CD4-positive, alpha-beta T cell treated with Interferon gamma for 1 hour (primary cell): ENCODE measurements at places on chromosomes 3 and 15.

GRCh38 chr3:13262493-13263211 lies 157.5 kb downstream of the NUP210 start:
- no peak for DNase-seq

DNA sequence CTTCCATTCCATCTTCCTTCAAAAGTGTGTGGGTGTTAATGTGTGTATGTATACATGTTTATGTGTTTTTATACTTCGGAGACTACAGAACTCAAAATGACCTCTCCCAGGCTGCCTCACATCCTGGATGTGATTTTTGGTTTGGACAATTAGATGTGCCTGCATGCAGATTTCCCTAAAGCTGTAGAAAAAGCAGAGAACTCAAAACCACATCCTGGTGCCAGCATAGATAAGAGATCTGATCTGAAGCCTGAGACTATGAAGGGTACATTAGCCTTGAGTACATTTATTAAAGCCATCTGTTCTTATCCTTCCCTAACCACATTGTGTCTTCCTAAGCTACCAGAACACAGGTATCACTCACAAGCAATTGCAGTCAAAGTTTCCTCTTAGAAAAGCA lies 319.4 kb upstream of the RASGRP1 start:
- no peak for DNase-seq

- no peak for DNase-seq
These were observed 56.8 kb downstream of the PXYLP1 start for GRCh38 chr3:141288336-141288990.

DNA sequence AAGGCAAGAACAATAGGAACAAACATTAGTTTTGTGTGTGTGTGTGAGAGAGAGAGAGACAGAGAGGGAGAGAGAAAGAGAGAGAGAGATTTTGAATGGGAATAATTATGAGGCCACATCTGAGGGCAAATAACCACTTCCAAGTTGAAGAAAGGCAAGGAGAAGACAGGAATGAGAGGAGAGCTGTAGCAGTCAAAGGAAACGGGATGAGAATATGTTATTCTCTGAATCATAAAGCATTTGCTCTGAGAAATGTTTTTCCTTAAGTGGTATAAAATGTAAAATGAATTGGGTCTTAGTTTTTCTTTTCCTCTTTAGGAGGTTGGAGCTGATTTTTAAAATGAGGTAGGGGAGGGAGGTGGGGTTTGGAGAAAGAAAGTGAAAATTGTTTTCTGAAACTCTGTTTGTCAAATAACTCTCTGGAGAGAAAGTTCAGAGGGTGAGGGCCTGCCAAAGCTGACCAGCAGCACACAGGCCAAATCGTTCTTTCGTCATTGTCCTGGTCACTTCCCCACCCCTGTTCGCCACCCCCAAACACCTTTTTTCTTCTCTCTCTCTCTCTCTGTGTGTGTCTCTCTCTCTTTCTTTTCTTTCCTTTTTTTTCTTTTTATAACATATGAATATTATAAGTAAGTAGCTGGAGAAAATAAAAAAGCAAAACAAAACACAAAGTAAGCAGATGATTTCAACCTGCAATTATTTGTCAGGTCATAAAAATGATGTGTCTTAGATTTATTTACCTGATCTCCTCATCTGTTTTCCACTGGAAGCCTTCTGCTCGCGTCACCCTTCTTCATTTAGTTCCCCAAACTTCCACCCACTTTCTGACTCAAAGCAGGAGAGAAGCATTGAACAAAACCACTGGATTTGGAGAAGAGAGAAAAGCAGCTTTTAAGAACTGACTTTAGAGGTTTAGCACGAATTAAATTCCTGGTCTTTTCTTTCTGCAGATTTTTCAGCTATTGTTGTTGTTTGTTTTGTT lies 110.6 kb downstream of the LPP start:
- DNase-seq, result no peak

- DNase-seq, result peak; percentile 62
These were observed 220.8 kb upstream of the TPRG1 start for GRCh38 chr3:188950832-188951489.

DNA sequence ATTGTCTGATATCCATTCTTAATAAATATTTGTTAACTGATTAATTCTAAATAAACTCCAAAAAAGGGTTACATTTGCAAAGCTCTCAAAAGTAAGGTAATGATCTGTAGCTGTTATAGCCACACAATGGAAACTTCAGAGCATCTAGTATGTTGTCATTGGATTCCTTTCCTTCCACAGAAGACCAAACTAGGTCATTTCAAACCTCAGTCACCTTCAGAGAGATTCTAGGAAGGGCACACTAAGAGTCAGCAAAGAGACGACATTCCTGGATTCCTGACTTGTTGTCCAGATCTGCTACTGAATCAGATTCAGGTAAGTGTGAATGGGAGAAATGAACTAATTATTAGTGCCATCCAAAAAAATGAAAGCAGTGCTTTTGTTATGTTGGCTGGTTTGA lies 3.0 kb upstream of the COL8A1 start:
- no peak for DNase-seq
